Posterior cingulate gyrus (tissue), 11 donors: ENCODE measurements at places on chromosomes 2 and 18.

GRCh38 chr2:166184789-166185188 is 57.0 kb upstream of the SCN1A start:
- DNase-seq, result no peak

DNA sequence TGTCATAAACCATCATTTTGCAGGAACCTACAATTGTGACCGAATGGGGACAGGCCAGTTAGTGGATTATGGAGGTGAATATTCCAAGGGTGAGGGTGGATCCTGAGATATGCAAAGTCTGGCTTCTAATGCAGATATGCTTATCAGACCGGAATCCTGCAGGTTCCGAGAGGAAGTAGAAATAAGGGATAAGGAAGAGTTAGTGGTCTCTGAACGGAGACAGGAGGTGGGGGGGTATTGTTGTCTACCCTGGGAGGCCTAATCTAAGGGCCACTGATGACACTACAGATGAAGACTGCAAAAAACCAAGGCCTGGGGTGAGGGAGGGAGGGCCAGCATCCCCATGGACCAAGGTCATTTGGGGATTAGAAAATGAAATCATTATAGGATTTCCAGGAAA is 67.7 kb upstream of the GATA6 start:
- DNase-seq, result no peak

- no peak for DNase-seq
These were observed 121.6 kb downstream of the ARL4C start for GRCh38 chr2:234375176-234375880.

GRCh38 chr2:189261916-189262315 is 82.4 kb upstream of the COL5A2 start:
- no peak for DNase-seq

DNA sequence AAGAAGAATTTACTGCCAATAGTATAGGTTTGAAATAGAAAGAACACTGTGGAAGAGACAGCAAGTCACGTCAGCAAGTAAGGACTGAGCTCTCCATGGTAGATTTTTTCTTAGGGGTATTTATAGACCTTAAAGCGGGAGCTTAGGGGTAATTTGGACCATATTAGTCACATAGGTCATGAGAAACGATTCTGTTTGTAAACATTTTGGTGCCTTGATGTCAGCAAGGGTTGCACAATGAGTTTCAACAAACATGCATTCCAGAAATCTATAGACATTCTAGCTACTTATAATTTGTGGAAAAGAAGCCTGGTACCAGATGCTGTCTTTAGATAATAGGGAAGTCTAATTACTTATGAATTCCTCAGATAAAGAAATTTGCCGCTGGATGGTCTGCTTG is 624.7 kb downstream of the TDRD15 start:
- no peak for DNase-seq

DNA sequence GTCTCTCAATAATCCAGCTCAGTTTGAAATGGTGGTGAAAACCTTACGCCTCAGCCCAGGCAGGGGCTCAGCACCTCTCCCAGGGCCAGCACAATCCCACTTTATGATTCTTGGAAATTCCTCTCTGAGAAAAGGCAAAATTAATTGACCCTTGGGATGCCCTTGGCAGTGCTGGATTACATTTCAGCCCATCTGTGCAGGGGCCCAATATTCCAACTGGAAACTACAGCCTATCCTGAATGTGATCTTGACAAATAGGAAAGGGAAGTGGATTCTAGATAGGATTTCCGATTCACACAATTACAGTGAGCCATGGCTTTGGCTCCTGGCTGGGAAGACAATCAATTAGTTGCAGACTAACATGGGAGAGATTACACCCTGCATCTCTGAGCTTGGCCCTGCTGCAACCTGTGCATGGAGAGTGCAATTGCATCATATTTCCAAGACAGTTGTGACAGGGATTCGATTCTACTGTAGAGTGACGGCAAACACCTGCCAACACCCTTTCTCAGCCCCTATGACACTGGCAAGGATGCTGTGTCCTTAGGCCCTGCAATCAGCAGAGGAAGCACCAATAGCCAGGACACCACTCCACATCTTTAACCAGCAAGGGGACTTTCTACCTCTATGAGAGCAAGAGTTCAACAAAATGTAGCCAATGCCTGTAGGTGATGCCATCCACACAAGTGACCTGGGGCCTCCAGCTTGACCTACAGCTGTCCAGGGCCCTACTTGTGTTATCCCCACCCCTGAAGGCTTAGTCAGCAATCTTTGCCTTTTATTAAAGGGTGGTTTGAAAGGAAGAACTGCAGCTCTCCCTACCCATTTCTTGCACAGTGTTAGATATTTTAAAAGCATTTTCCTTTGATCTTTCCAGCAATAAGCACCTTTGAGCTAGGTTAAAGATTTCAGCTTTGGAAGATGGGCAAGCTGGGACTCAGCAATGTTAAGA is 187.2 kb upstream of the HS6ST1 start:
- DNase-seq, result no peak

DNA sequence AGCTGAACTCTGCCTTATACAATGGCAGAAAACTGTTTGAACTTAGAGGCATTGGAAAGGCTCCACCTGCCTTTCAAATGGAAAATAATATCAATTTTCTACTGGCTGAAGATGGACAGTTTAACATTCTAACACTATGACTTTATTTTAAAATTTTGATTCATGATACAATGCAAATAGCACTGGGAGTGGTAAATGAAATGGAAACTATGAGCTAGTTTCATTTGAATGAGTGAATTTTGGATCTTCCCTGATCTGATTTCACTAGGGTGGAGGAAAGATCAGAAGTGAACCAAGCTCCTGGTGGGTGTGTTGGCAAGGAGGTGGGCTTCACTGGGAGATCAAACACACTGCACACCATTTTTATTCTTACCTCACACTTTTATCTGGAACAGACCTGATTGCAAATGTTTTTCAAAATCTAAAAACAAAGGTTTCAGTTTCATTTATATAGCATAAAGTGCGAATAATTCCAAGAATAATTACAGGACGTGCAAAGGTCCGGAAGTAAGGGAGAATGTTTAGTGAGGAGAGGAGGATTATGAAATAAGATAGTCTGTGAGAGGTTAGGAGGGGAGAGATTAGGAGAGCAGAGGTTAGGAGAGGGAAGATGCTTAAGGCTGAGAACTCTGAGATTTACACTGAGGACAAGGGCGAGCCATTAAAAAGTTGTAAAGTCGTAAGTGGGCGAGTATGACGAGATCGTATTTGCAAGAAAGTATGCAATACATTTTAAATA is 18.6 kb upstream of the MBP start:
- no peak for DNase-seq

- DNase-seq, result no peak
These were observed 66.0 kb upstream of the MYCN start for GRCh38 chr2:15874321-15874720.

DNA sequence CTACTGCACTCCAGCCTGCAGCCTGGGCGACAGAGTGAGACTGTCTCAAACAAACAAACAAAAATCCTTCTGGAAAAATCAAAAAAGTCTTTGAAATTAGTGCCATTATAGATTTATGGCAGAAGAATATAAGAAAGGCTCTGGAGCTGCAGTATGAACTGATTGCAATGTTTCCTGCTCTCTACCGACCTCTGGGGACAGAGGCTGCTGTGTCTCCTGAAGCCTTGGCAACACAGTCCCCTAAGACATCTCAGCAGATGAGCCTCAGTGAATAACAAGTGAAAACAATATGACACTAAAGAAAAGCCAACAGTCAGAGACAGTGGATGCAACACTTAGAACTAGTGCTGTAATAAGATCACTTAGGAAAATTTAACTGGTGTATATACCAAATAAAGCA is 494.9 kb upstream of the LRATD1 start:
- DNase-seq, result no peak

DNA sequence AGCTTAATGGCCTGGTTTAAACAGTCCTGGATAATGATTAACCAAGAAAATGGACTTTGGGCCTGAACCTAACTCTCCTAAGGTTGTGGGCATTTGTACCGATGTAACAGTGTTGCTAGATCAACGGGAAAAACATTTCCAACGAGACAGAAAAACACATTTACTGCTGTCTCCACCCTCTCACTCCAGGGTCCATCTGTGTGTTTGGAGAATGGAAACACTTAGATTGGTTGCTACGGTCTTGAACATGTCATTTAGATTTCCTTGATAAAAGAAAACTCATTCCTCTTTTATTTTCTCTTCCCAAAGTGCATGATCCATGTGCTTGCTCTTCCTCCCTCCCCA is 88.0 kb downstream of the SOCS6 start:
- no peak for DNase-seq

DNA sequence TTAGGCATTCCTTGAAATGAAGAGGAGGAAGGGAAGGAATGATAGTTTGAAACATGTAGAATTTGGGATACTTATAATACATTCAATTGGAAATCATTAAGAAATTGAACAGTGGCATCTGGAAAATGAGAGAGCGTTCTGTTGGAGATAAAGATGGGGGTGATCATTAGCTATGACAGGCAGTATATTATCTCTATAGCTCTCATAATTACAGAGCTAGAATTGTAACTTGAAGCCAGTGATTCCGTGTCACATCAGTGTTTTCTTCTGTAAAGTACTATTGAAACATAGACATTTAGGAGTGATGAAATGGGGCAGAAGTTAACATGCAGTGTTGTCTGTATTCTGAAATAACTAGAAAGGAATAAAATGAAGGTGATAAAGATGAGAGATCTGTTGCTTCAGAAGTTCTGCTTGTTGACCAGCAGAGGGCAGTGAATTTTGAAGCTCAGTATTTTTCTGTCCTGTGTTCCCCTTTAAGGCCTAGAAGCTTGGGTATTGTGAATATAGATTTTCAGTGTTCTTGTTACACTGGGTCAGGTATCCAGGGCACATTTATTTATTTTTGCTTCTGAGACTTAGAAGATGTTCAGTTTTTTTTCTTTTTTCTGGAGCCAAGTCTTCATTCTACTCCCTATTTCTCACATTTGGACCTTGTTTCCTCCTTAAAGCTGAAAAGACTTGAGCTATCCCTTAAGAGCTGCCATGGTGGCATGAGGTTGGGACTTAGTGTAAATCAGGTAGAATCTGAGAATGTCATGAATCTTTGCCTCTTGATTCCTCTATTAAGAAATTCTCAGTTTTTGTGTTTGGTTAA is 157.4 kb downstream of the TAF4B start:
- no peak for DNase-seq

GRCh38 chr2:211822686-211823335 is 715.8 kb downstream of the ERBB4 start:
- no peak for DNase-seq

- DNase-seq, result no peak
These were observed 92.2 kb downstream of the ALPK2 start for GRCh38 chr18:58536534-58537271.

DNA sequence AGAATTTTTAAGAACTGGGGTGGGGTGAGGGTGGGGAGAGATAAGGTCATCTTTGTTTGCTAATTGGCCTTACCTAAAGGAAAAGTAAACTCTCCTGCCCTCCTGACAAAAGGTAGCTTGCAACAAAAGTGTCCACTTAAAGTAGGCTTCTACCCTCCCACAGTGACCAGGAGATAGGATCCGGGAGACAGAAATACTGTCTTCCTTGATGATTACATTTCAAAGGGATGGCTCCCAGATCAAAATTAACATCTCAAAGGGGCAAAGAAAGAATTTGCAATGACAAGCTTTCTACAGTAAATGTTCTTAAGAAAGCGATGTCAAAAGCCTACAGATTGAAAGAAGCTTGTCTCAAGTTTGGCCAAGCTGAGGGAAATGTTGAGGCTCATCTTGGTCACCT is 775.3 kb downstream of the CPS1 start:
- DNase-seq, result no peak

GRCh38 chr2:112836695-112837117 is at the start of gene IL1B:
TSS of gene IL1B (minus strand) at chr2:112836779. CDS start at chr2:112836229, 550 bp downstream.
- DNase-seq, result no peak

DNA sequence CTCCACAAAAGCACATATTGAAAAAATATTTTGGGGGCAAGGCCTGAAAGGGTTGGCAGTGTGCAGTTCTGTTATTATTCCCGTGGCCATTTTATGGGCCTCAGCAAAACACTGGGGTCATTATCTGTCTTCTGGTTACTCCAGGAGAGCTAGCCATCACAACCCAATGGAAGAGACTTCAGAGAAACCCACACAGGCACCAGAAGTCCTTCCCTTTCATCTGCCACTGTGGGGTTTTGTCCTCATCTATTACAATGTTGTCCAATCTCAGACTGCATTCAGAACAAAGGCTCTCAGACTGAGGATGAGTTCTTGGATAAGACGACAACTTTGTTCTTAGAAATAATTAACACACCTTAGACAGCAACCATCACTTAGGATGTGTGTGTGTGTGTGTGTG is 98.4 kb downstream of the PIEZO2 start:
- no peak for DNase-seq

- DNase-seq, result no peak
These were observed 381.9 kb upstream of the MC4R start for GRCh38 chr18:60754413-60755009.

DNA sequence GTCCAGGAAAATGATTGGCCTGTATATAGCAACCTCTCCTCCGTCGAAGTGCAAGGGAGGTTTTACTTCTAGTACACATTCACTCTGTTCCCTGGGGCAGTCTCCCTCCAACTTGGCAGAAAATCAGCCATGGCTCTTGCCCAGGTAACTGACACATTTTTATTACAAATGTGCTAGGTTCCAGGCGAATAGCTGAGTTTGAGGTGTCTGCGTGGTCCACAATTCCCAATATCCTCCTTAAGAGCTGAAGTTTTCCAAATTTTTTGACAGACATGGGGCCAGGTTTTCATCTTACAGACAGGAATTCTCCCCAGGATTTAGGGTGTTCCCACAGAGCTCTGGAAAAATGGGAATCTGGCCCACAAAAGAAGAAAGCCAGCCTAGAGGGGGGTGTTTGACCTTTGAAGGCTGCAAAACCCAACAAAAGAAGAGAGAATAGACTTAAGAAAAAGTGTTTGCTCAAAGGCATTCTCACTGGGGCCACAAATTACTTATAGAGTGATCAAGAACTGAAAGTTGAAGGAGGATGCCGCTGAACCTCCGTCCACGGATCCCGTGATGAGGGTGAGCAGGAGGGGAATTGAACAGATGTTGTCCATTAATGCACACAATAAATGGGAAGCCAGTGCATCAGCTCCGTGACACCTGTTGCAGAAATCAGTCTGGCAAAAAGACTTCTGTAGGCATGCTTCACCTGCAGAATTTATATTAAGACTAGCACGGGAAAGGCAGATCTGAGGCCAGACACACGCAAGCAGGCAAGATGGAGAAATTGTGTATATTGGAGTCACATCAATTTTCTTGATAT is 242.3 kb upstream of the COPS8 start:
- no peak for DNase-seq

- DNase-seq, result no peak
These were observed 33.3 kb downstream of the CFLAR start for GRCh38 chr2:201149064-201149820.

- no peak for DNase-seq
These were observed 1.6 kb downstream of the TXNL4A start for GRCh38 chr18:79986726-79987125.
